ENCODE measurements at places on chromosomes 11 and 22. TPM values are rescaled to one million over a fixed set of nuclear protein-coding genes. Genes with fewer than 3 reads are reported as not detected.

- no peak for DNase-seq
Measured at GRCh38 chr22:46308283-46308988, 11.8 kb downstream of the GTSE1 start.

- peak; percentile 97 for DNase-seq
Measured at GRCh38 chr11:35145271-35145670, 6.3 kb downstream of the CD44 start.

- no peak for DNase-seq
Measured at GRCh38 chr11:121711939-121712338, 259.2 kb upstream of the SORL1-AS1 start.

DNA sequence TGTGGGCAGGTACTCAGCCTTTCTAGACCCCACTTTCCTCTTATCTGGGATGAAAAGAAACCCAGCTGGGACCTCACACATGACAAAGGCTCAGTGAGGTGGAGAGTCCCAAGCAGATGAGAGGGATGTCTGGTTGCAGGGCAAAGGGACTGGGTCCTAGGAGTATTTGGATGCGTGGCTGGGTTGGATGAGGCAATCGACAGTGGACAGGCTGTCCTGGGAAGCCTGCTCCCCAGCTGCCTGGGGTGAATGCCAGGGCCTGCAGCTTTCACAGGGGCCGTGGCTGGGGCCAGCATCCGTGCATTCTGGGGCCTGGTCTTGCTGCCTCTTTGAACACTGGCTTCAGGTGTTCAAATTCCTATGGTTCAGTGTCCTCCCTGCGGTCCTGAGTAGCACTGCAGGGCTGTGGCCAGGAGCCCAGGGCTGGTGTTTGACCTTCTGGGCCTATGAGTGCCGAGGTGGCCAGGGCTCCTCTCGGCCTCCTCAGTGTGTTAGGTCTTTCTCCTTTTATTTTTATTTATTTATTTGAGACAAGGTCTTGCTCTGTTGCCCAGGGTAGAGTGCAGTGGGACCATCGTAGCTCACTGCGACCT, 65.3 kb downstream of the MCM5 start:
- no peak for DNase-seq

GRCh38 chr11:69165775-69166174, 10.0 kb downstream of the SMIM38 start:
- DNase-seq = no peak

- DNase-seq = no peak
Measured at GRCh38 chr11:10779086-10779485, 28.0 kb downstream of the CTR9 start.

GRCh38 chr22:37896181-37896592, 9.9 kb upstream of the MICALL1 start:
- DNase-seq = peak; percentile 49

GRCh38 chr11:65013130-65013887, 651 bp upstream of the ARL2 start:
- peak; percentile 90 for DNase-seq

GRCh38 chr22:34427841-34428240, 507.6 kb upstream of the LARGE1 start:
- no peak for DNase-seq

GRIA4 gene
- 1.2 TPM for total RNA-seq

FOXRED2 gene
- total RNA-seq = 3.6 TPM

SHANK2 gene
- 0.06 TPM for total RNA-seq

MMP11 gene
- total RNA-seq = 4.2 TPM

Measured in Daoy (cell line).